Activated CD4-positive, CD25-positive, alpha-beta regulatory T cell (primary cell): ENCODE measurements at places on chromosomes 2 and 18.

DNA sequence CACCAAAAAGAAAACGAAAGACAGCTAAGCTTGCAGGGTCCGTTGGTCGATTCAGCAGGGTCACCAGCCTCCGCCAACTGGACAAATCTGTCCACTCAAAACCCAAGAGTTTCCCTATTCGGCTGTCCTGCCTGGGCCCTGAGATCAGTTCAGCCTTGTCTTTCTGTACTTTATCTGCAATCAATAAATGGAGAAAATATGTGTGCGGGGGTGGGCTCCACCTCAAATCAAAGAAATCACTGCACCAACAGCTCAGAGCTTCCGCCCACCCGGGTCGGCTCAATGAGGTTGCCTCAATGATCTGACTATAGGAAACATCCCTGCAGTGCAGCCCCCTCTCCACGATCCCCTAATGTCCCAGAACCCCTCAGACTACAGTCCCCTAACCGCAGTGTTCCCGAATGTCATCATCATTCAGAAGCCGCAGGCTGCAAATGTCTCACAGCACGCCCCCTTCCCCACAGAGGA is 447 bp downstream of the GGCX start:
- DNase-seq = no peak

- DNase-seq = no peak
These were observed 332.6 kb upstream of the SALL3 start for GRCh38 chr18:78647018-78647417.

GRCh38 chr2:143150287-143150686 is 21.1 kb downstream of the ARHGAP15 start:
- no peak for DNase-seq

GRCh38 chr18:63562284-63562683 is 20.1 kb downstream of the SERPINB12 start:
- no peak for DNase-seq

GRCh38 chr2:3492951-3493614 is 26.2 kb downstream of the ADI1 start:
- no peak for DNase-seq

GRCh38 chr2:98467082-98467536 is 22.5 kb downstream of the INPP4A start:
- no peak for DNase-seq

- no peak for DNase-seq
These were observed 135.0 kb downstream of the SP3 start for GRCh38 chr2:173830170-173830569.

- no peak for DNase-seq
These were observed 176.6 kb downstream of the HDAC4 start for GRCh38 chr2:239224199-239224570.

- DNase-seq = peak; percentile 15
These were observed 123.0 kb upstream of the SLC39A10 start for GRCh38 chr2:195533771-195534642.

- no peak for DNase-seq
These were observed 825.8 kb upstream of the FANCL start for GRCh38 chr2:59066787-59067399.

GRCh38 chr2:118584062-118584749 is 263.2 kb downstream of the EN1 start:
- no peak for DNase-seq

GRCh38 chr18:60022671-60023276 is 123.0 kb downstream of the PMAIP1 start:
- DNase-seq = no peak

DNA sequence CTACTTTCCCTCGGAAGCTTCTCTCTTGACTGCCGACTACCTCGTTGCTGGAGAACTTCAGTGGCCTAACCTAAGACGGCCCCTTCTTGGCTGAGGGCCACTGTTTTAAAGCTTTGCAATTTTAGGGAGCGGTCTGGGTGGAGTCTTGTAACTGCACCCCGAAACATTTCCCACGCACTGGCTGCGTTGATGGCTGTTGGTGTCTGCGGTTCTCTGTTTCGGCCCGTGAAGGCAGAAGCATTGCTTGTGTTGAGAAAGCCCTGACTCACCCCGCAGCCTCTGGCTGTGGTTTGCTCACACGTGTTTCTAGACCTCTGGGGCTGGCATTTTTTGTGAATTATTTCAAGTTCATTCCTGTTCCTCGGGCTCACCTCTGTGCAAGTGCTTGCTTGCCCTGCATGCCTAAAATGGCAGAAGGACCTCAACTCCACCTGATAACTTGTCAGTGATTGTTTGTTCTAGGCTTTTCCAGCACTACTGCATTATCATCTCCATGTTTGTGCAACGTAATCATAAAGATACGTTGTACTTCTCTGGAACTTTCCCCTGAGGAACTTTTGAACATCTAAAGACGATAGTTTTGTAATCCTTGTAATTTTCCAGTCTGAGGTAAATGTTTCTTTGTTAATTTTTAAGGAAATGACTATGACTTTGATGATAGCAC is 94.2 kb upstream of the DLX2 start:
- no peak for DNase-seq

- DNase-seq = no peak
These were observed 32.8 kb upstream of the TMEM178A start for GRCh38 chr2:39632876-39633275.

- no peak for DNase-seq
These were observed 103.7 kb upstream of the PXDN start for GRCh38 chr2:1847846-1848598.

GRCh38 chr2:120451334-120451733 is 105.4 kb downstream of the INHBB start:
- no peak for DNase-seq

DNA sequence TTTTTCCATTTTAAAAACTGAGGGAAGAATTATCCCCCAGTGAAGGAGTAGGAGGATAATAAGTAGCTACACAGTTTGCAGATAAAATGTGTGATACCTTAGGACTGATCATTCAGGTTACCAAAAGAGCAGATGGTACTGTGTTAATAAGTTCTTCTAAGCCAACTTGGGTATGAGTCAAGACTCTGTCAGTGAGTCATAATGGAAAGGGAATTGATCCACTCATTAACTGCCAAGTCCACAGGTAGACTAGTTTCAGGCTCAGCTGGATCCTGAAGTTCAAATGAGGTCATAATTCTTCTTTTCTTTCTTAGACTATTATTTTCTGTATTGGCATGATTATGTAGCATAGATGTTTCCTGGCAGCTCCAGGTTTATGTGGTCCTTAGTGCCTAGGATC is 142.4 kb upstream of the ALPP start:
- no peak for DNase-seq

- no peak for DNase-seq
These were observed 13.5 kb upstream of the GMPPA start for GRCh38 chr2:219485201-219485580.

DNA sequence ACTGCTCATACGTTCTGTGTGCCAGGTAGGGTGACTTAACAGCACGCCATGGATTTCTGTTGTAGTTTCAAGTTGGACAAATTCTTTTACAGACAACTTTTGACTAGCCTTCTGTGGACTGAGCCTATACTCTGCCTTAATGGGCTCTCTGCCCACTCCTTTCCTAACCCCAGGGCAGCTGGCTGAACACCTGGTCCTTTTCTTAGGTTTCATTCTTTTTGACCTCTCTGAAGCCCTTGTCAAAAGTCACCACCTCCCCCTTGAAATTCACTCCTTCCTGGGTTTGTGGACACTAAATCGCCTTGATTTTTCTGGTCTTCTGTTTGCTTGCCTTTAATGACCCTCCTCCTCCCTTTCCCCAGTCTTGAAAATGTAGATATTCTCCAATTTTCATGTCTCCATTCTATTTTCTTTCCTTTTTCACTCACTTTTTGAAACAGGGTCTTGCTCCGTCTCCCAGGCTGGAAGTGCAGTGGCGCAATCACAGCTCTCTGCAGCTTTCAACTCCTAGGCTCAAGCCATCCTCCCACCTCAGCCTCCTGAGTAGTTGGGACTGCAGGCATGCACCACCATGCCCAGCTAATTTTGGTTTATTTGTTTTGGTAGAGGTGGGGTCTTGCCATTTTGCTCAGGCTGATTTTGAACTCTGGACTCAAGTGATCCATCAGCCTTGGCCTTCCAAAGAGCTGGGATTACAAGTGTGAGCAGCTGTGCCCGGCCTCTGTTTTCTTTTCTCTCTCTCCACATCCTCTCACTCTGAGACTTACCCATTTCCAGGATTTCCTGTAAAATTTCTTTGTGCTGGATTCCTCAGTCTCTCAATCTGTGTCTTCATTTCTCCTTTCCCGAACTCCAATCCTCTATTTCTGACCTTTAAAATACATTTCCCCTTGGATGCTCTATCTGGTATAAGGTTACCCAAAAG is 112.9 kb downstream of the PLB1 start:
- DNase-seq = no peak

DNA sequence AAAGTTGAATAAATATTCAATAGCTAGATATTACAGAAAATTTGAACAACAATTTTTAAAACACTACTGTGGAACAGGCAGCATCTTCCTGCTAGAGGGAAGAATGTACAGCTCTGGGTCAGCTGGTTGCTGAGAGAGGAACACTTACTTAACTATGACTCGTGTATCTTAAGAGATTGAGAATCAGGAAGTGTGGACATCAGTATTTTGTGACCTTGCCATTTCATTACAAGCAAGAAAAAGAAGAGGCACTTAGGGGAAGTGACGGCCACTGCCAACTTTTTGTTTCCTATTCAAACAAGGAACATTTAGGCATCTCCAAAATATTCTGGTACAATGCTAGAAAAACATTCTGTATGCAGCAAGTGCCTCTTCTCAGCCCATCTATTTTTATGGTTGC is 45.9 kb downstream of the ITPRID2 start:
- no peak for DNase-seq

GRCh38 chr2:234091432-234091879 is 41.0 kb downstream of the SPP2 start:
- no peak for DNase-seq

DNA sequence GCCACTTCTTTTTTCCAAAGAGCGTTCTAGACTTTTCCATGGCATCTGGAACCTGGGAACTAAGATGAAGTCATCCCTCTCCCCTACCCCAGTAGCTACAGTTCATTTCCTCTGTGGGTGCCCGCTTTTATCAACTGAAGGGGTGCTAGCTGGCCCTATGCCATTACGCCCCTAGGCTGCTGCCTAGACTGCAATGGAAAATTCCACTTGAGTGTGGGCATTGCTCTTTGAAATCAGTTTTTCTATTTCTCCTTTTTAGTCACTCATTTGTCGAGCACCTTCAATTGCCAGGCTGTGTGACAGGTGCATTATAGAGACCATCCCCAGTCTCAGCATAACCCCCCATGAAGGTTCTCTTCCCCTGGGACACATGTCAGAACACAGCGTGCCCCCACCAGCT is 7.3 kb downstream of the TEX51 start:
- no peak for DNase-seq

DNA sequence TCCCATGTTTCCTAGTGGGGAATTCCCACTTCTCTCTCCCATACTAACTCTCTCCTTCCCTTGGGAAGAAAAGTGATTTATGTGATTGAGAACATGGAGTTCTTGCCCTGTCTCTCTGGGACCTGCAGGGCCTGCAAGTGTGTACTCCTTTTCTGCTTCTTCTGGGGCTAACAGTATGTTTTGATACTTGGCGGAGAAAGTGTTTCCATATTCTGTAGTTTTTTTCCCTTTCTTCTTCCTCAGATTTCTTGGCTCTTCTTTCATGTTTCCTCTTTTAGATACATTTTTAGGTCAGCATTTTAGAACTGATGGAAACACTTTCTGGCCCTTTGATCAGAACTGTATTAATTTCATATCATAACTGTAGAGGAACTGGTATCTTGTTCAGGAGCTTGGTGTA is 352.2 kb downstream of the DLGAP1 start:
- no peak for DNase-seq

DNA sequence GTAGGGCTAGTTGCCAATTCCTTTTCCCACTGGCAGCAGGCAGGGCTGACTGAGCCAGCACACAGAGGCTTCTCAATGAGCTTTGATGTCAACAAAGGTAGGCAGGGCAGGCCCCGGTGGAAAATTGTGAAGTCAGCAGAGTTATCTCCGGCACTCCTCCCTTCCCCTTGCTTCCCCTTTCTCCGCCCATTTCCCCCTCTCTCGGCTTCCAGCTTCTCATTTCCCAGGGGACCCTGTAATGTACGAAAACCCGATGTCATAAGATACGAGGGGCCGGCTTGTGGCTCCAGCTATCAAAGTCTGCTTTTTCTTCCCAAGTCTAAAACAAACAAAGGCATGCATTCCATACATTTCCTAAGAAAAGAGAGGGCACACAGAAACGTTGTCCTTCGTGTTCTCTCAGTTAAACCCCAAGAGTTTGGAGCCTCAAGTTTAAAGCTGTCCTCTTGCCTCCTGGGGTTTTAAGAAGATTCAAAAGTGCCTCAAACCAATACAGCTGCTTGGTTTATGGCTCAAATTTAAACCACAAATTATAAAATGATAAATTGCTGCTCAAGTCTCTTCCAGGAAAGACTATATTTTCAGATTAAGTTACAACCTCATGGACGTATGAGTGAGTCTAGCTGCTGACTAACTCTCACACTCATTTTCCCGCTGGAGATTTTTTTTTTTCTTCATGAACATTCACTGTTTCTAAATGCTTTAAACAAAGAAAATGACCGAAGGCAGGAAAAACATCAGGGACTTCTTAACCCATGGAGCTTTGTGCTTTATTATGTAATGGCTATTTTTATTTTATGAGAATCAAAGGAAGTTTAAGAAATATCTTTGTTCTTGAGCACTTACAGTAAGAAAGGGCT is 27.2 kb upstream of the EML4 start:
- no peak for DNase-seq

- DNase-seq = no peak
These were observed 332.8 kb upstream of the MAP2 start for GRCh38 chr2:209091056-209091455.

- no peak for DNase-seq
These were observed 12.5 kb downstream of the CYP26B1 start for GRCh38 chr2:72134997-72135800.

- DNase-seq = no peak
These were observed 76.9 kb upstream of the PAPOLG start for GRCh38 chr2:60679036-60679780.
